Retinal pigment epithelial cell (primary cell): ENCODE measurements at places on chromosomes 12 and 14.

DNA sequence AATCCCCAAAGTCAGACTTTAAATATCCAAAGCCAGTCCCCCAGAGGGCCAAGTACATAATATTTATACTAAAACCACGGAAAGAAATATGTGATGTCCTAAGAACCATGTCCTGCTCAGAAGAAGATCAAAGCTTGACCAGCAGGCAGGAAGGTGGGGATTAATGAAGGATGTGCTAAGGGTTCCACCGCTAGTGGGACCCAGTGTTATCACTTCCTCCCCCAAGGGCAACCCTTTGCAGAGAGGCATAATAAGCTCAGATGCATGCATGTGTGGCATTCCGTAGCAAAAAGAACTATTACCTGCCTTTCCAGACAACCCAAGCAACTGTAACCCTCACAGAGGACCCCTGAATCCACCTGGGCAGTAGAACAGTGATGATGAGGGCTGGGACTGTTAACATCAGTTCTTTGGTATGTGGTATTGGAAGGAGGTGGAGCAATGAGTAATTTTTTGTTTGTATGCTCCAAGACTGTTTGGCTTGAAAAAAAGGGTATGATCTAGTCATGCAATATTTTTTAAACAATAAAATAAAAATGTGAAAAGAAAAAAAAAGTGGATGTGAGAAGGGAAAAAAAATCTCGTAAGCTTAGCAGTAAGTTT is 71.7 kb upstream of the ETV6 start:
- no peak for DNase-seq

- peak; percentile 66 for DNase-seq
Measured at GRCh38 chr14:35051796-35052195, 5.7 kb downstream of the FAM177A1 start.

DNA sequence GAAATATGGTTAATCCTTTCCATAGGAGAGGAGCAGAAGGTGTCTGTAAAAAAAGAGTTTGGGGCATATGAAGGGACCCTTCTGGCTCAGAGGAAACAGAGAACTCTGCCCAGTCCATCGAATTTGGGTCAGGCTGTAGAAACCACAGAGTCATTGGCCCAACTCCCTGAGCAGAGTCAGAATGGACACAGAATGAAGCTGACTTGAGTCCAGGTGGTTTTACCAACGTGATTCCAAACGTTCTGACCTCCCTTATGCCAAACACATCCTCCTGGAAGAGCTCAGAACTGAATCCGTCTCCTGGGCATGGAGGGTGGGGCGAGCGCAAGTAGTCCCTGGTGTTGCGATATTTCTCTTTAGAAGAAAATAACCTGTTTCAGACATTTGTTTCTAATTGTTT is 138.8 kb downstream of the DAD1 start:
- no peak for DNase-seq

GRCh38 chr12:2548081-2548480 is 246.7 kb upstream of the FKBP4 start:
- DNase-seq: no peak

DNA sequence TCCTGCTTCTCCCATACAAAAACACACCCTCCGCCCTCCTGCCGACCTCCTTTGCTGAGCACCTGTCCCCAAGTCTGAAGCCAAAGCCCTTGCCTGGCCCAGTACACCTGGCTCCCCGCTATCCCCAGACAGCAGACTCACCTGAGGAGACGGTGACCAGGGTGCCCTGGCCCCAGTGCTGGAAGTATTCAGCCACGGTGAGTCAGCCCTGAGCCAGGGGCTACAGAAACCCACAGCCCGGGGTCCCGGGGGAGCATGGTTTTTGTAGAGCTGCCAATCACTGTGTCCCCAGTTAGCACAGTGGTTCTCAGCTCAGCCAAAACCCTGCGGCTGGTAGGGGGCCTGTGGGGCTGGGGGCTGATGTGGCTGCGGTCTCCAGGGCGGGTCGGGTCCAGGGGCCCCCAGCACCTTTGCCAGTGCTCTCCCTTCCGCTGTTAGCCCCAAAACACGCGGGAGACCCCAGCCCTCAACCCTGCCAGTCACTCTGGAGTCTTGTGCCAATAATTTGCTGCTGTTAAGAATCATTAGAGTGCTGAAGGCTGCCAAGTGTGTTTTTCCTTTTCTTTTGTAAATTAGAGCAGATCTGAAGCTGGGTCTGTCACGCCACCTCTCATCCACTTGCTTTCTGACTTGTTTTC is 339.0 kb downstream of the TMEM121 start:
- no peak for DNase-seq

DNA sequence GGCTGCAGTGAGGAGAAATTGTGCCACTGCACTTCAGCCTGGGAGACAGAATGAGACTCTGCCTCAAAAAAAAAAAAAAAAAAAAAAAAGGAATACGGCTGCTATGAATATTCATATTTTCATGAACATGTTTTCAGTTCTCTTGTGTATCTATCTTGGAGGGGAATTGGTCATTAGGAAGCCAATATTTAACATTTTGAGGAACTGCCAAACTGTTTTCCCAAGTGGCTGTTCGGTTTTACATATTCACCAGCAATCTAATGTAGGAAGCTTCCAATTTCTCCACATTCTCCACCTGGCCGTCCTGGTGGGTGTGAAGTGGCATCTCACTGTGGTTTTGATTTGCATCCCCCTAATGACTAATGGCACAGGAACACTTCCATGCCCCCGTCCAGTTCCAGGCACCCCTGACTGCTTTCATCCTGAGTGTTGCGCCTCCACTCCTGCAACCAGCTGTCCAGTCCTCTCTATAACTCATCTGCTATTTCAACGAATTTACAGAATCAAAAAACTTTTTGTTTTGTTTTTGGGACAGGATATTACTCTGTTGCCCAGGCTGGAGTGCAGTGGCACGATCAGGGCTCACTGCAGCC is 5.7 kb downstream of the STXBP6 start:
- DNase-seq: no peak

- DNase-seq: peak; percentile 34
Measured at GRCh38 chr12:56157201-56158028, 744 bp upstream of the MYL6 start.

- DNase-seq: no peak
Measured at GRCh38 chr14:90785876-90786450, 30.3 kb downstream of the TTC7B start.

DNA sequence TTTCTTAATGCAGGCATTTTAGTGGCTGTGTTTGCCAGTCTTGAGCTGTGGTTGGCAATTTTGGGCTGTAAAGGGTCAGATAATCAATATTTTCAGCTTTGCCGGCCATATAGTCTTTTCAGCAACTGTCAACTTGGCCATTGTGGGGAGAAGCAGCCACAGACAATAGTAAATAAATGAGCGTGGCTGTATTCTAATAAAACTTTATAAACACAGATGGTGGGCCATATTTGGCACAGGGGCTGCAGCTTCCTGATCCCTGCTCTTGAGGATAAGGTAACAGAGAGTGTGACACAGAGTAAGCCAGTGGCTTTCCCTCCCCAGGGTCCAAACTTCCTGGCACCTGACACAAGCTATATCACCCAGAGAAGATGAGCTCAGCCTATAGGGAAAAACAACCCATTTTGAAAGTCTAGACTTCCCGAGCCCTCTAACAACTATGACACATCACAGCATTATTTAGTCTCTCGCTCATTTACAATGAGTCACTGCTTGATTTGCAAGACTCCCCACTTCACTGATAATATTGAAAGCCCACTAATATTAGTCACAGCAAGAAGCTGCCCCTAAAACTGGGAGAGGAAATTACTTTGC is 163.1 kb upstream of the TMPO start:
- peak; percentile 69 for DNase-seq

GRCh38 chr14:31400031-31400638 is 20.2 kb downstream of the HEATR5A start:
- no peak for DNase-seq

GRCh38 chr12:130680451-130680990 is 35.6 kb downstream of the RIMBP2 start:
- no peak for DNase-seq

DNA sequence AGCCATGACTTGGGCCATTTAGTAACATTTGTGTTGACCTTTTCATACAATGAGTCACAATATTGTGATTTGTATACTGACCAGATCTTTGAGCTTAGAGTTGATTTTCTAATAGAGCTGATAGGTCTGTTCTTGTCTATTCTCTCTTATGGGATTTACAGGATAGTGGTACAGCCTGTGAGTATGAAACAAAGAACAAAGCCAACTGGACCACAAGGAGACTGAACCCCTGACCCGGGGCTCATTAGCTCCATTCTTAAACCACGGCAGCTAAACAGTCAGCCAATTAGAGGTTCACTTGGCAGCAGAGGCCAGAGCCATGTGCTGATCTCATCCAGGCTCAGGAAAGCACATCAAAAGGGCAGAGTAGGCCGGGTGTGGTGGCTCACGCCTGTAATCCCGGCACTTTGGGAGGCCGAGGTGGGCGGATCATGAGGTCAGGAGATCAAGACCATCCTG is 59.1 kb upstream of the GNPNAT1 start:
- DNase-seq: peak; percentile 65

DNA sequence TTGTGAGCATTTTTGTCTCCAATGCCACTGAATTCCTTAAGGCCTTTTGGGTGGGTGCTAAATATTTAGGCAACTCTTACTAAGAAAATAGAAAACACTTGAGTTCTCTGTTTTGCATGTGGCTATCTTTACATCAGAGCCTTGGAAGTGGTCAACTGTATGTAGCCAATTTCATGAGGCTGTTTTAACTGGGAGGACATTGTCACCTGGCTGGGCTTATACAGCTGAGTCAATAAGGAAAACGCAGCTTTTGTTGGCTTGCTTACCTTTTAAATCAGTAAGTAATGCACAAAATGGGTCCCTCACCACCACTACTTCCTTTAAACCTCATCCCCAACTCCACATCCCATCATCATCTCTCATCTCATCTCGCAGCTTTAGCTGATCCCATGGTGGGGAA is 194.3 kb downstream of the RGS6 start:
- DNase-seq: no peak

DNA sequence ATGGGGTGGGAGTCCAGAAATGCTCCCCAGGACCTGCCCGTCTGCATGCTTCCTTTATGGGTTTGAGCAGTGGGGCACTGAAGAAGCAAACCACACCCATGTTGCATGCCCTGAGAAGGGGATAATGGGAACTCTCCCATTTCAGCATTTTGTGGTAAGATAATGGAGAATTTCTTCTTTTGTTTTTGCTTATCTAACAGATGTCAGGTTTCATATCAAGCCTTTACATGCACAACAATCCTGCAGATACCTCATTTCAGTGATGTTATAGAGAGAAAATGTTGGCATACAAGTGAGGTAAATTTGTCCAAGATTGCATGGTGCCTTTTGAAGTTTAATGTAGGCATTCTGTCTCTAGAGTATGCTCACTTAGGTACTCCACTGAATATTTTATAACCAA is 177.0 kb downstream of the ALX1 start:
- DNase-seq: no peak

DNA sequence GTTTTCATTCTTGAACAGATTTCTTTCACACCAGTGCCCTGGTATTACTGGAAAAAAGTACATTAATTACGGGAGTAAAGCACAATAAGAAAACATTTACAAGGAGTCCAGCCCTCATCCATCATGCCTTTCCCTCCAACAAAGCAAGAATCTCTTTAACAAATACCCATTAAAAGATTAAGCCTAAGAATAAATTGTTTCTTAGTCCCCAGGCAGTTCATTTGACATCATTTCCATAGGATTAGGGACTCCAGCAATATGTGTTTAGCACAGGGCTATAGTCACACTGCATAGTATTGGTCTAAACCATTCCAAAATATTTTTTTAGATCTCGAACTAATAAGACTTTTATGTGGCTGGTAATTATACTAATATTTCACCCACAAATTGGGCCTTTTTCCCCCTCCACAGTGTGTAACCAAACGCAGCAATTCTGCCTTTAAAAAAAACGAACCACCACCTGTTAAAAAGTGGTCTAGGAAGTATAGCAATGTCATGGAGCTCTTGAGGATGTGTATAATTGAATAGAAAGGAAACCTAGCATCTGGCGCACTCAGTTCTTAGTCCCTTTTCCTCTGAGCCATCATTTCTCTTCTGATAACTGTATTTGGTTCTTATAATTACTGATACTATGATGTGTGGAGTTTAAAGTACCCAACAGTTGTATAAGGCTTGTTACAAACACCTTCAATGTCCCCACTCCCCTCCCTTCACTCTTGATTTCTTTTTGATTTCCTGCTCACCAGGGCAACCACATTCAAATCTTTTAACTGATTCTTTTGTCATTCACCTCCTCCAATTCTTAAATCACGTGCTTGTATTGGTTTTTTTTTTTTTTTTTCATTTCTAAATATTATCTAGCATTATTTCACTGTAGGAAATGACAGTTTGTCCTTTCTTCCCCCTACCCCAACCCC is 138.7 kb downstream of the ETV6 start:
- DNase-seq: no peak

- DNase-seq: peak; percentile 54
Measured at GRCh38 chr14:42778984-42779383, 1172.3 kb downstream of the LRFN5 start.

GRCh38 chr12:65189028-65189718 is 19.8 kb downstream of the LEMD3 start:
- no peak for DNase-seq

GRCh38 chr12:110403976-110404682 is 621 bp upstream of the ANAPC7 start:
- no peak for DNase-seq

DNA sequence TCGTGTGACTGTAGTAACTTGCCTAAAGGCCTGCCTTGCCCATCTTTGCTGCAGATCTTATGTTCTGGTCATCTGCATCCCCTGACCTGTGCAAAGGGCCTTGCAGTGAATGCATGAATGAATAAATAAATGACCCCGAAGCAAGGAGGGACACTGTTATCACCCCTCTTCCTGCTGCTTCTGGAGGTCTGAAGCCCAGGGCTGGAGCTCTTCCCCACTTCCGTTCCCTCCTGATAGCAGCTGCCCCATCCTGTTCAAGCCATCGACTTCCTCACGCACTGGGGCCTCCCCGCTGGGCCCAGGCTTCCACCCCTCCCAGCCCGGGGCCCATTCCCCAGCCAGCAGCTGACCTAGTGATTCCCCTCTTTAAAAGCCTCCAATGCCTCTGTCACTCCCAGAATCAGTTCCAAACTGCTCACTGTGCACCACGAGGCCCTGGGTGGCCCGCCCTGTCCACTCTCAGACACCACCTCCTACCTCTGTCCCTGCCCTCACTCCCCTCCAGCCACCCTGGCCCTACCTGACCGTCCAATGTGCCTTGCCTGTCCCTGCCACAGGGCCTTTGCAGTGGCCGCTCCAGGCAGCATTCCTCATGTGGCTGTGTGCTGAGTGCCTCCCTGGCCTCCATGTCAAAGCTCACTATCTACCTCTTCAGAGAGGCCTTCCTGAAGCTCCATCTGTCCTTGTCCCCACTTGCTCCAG is 78.6 kb downstream of the SCARB1 start:
- no peak for DNase-seq

- no peak for DNase-seq
Measured at GRCh38 chr12:94832780-94833681, 170.5 kb downstream of the NDUFA12 start.

- DNase-seq: no peak
Measured at GRCh38 chr14:85243321-85243720, 286.6 kb upstream of the FLRT2 start.

- no peak for DNase-seq
Measured at GRCh38 chr12:121595520-121595919, 14.7 kb upstream of the KDM2B start.

GRCh38 chr12:55049676-55050075 is 29.9 kb downstream of the NEUROD4 start:
- no peak for DNase-seq
